ENCODE measurements at places on chromosomes 11 and 22. TPM values are rescaled to one million over a fixed set of nuclear protein-coding genes. Genes with fewer than 3 reads are reported as not detected.

The HIRA gene
- total RNA-seq: 57.6 TPM

The IMMP1L gene
- 38.6 TPM for total RNA-seq

DNA sequence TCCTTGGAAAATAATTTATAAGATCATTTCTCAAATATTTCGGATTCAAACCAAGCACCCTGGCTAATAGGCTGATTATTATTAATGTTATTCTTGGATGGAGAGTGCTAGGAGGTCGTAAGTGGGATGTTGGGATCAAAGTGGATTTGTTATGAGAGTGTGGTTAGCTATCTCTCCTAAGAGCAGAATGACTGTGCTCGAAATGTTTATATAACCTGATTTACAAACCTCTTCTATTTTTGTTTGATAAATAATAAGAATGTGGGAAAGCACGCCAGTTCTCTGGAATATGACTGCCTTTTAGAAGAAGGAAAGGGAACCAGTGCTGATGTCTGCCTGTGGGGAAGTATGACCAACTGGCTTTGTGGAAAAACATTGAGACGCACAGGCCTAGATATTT lies 527.5 kb downstream of the NTM start:
- no peaks in the 10 kb centered on the region for H3K36me3 ChIP-seq
- no peak overlapping the region for H3K27ac ChIP-seq
- no peak for DNase-seq
- H3K4me3 ChIP-seq: no peak overlapping the region
- no peaks in the 10 kb centered on the region for H3K4me1 ChIP-seq
- no peaks in the 10 kb centered on the region for H3K27me3 ChIP-seq

DNA sequence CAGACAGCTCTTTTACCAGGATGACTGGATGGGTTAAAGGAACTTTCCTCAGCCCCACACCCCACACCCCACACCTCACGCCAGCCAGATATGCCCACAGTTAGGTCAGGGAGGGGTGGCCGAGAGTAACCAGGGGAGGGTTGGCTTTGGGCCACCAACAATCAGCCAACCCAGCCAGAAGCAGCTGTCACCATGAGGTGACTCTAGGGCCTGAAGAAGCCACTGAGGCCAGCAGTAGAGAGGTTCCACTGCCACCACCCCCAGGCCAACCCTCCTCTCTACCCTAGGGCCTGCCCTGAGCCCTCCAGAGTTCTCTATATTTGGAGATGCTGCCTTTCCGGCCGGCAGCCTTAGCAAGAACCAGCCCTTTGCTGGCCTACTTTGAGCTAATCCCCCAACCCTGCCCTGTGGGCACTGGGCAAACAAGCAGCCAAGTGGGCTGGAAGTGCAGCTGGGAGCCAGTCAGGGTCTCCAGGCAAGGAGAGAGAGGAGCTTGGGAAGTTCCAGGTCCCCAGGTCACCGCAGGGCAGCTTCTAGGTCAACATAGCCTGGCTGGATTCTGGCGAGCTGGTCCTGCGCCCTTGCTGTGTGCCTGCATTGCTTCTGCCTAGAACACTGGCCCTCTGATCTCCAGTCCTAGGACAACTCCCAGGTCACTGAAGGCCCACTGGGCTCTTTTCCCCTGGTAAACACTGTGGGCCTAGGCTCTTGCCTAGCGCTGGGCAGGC lies 12.0 kb upstream of the SYT8 start:
- no peak overlapping the region for H3K4me3 ChIP-seq
- no peak overlapping the region for H3K27ac ChIP-seq
- no peak for DNase-seq
- no peaks in the 10 kb centered on the region for H3K36me3 ChIP-seq
- no peaks in the 10 kb centered on the region for H3K27me3 ChIP-seq
- H3K4me1 ChIP-seq: peaks cover 49% of the 10 kb centered on the region

DNA sequence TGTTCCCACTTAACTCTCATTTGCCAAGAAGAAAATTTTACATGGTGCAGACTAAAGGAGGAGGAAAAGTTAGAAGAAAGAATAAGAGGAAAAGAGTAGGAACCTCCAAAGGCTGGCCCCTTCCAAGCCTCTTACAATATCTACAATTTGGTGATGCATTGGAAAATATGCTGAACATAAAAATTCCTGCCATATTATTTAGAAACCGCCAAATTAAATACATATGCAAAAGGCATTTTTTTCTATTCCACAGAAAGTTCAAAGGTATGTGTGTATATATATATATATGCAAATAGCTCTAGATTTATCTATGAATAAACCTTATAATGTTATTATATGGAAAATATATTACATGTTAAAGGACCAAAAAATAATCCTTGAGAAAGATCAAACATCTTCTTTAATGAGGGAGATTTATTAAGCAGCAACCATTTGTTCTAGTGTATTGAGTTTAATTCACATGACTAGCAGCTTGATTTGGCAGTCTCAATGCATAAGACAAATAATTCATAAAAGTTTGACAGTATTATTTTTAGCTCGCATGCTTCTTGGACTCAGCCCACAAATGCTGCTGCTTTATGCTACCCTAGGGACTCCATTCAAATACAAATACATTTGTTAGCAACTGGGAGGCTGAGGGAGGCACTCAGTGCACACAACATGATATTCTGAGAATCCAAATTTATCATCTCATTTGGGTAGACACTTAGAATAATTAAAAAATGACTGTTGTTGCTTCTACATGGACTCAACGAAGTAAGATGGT lies 184.9 kb downstream of the SBF2 start:
- no peak for DNase-seq
- H3K4me3 ChIP-seq: no peak overlapping the region
- H3K36me3 ChIP-seq: no peaks in the 10 kb centered on the region
- no peaks in the 10 kb centered on the region for H3K27me3 ChIP-seq
- H3K27ac ChIP-seq: no peak overlapping the region

DNA sequence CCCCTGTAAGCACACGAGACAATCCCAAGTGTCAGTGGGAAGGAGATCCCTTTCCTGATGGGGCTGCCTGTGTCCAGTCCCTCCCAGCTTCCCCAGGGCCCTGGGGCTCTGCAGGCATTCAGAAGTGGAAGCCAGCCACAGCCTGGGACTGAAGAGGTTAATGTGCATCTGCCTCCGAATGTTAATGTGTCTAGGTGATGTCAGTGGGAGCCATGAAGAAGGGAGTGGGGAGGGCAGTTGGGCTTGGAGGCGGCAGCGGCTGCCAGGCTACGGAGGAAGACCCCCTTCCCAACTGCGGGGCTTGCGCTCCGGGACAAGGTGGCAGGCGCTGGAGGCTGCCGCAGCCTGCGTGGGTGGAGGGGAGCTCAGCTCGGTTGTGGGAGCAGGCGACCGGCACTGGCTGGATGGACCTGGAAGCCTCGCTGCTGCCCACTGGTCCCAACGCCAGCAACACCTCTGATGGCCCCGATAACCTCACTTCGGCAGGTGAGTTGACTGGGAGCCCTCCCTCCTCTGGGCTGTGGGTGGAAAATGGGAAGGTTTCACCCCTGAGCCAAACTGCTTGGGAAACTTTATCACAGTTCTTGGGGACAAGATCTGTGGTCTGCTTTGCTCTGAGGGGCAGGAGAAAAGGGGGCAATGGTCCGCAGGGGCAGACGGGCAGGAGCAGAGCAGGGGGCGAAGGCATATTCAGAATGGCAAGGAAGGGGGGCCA lies at the start of gene MCHR1:
TSS of gene MCHR1 (plus strand) at position 236 of the 715 bp plus-strand sequence. CDS start at position 405, 169 bp downstream.
- no peak within 1 kb of the TSS for H3K4me3 ChIP-seq
- H3K4me1 ChIP-seq: no peaks in the 10 kb centered on the region
- no peak for DNase-seq
- no peaks in the 10 kb centered on the region for H3K27me3 ChIP-seq

The RSF1 gene
- total RNA-seq: 121 TPM

- DNase-seq: no peak
- no peak overlapping the region for H3K4me3 ChIP-seq
- no peaks in the 10 kb centered on the region for H3K4me1 ChIP-seq
- no peak overlapping the region for H3K27ac ChIP-seq
- H3K36me3 ChIP-seq: no peaks in the 10 kb centered on the region
Observed at GRCh38 chr11:114271316-114271715, 24.9 kb upstream of the NNMT start.

- no peak for DNase-seq
- H3K27ac ChIP-seq: no peak overlapping the region
- no peaks in the 10 kb centered on the region for H3K36me3 ChIP-seq
- no peak overlapping the region for H3K4me3 ChIP-seq
- peaks cover 4% of the 10 kb centered on the region for H3K4me1 ChIP-seq
Observed at GRCh38 chr11:122131126-122131525, 15.1 kb upstream of the BLID start.

- no peaks in the 10 kb centered on the region for H3K36me3 ChIP-seq
- H3K4me3 ChIP-seq: no peak overlapping the region
- peaks cover 24% of the 10 kb centered on the region for H3K4me1 ChIP-seq
- peak; percentile 68 for DNase-seq
- peak overlapping the region; percentile 18 for H3K27ac ChIP-seq
Observed at GRCh38 chr11:119739021-119739703, 10.2 kb upstream of the NECTIN1 start.

GRCh38 chr11:113188371-113188834 lies 126.0 kb upstream of the TTC12 start:
- H3K27me3 ChIP-seq: no peaks in the 10 kb centered on the region
- H3K4me3 ChIP-seq: no peak overlapping the region
- no peaks in the 10 kb centered on the region for H3K36me3 ChIP-seq
- no peaks in the 10 kb centered on the region for H3K4me1 ChIP-seq

DNA sequence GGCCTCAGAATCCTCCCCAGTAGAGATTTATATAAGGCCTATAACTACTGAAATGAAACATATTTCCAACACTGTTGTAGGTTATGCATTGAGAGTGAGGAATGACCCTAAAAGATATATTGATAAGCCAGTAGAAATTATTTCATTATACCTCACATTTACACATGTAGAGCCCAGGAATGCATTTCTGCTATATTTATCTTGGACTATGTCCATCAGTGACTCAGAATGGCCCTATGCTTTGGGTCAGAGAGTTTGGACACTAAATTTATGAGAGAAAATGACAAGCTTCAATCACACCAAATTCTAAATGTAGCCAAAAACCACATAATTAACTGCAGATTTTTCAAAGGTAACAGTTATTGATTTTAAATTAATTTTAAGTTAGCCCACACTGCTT lies 761.9 kb downstream of the DLG2 start:
- H3K27ac ChIP-seq: no peak overlapping the region
- H3K4me3 ChIP-seq: no peak overlapping the region
- DNase-seq: no peak

DNA sequence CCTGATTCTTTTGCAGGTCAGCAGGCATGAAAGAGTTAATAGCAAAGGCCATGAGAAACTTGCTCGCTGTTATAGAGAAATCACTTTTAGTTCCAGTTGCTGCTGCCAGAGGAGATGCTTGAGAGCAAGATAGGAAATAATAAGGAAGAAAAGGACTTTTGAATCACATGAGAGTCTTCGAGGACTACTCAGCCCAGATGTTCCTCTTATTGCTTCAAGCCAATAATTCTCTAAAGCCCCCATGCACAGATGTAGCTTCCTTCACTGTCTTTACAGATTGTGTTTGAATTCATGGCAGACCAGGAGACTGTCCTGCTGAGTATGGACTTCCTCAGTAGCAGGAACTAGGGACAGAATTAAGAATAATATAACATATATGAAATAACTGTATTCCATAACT lies 50.1 kb upstream of the OLFML1 start:
- H3K4me1 ChIP-seq: no peaks in the 10 kb centered on the region
- H3K27me3 ChIP-seq: no peaks in the 10 kb centered on the region
- H3K27ac ChIP-seq: no peak overlapping the region
- DNase-seq: no peak
- H3K36me3 ChIP-seq: no peaks in the 10 kb centered on the region
- no peak overlapping the region for H3K4me3 ChIP-seq

DNA sequence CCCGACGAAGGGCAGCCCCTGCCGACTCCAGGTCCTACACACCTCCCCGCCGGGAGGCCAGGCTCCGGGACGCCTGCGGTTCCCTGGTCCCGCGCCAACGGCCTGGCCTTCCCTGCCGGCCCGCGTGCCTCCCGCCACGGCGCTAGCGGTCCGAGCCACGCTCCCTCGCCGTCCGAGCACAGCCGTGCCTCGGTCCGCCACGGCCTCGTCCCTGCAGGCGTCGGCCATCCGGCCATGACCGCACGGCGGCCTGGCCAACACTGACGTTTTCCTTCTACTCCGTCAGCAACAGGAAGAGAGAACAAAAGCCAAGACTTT lies 532 bp downstream of the EIF4G2 start:
- DNase-seq: no peak
- peaks cover 11% of the 10 kb centered on the region for H3K4me1 ChIP-seq
- peak overlapping the region; percentile 81 for H3K4me3 ChIP-seq

DNA sequence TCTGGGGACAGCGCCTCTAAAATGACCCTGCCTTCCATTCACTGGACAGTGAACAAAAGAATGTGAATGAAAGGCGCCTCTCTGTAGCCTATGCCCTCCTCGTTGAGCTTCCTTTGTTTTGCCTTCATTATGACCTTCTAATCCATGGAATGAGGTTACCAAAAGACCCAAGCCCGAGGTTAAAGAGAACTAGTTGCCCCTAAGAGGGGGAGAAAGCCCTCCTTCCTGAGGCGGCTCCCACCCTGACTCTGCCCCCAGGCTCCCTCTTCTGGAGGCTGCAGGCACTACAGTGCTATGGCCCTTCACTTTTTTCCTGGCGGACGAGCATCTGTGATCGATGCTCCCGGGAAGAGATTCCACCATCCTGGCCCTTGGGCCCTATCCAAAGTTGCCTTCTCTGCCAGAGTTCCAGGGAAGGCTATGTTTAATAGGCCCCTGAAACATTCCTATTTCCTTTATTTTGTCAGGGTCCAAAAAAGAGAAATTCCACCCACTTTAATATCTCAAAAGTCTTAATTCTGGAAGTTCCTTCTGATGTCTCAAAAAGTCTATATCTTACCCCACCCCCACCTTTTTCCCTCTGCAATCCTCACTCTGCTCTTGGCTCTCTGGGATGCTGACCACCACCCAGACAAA lies 147.3 kb downstream of the FEZ1 start:
- DNase-seq: peak; percentile 72
- no peak overlapping the region for H3K4me3 ChIP-seq
- no peaks in the 10 kb centered on the region for H3K36me3 ChIP-seq
- H3K27ac ChIP-seq: no peak overlapping the region
- no peaks in the 10 kb centered on the region for H3K4me1 ChIP-seq

- H3K4me3 ChIP-seq: no peak overlapping the region
- H3K4me1 ChIP-seq: peaks cover 17% of the 10 kb centered on the region
- no peaks in the 10 kb centered on the region for H3K36me3 ChIP-seq
- peaks cover 3% of the 10 kb centered on the region for H3K27me3 ChIP-seq
- peak; percentile 33 for DNase-seq
Observed at GRCh38 chr11:120012245-120012644, 125.7 kb downstream of the TRIM29 start.

The TMEM151A gene
- 0.68 TPM for total RNA-seq

The KCNJ1 gene
- total RNA-seq: not detected

All from Caco-2 (cell line).